ENCODE measurements at places on chromosomes 3 and 15.

DNA sequence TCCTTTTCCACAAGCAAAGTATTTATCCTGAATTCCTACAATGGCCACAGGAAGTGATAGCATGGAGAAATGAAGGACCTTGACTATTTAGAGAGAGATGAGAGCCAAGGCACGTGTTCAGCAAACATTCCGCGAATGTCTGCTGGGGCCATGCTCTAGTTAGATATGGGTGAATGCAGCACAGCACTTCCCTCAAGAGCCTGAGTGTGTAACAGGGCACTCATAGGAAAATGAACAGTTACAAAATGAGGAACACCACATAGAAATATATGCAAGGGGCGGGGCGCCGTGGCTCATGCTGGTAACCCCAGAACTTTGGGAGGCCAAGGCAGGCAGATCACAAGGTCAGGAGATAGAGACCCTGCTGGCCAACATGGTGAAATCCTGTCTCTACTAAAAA lies 406.9 kb downstream of the NR2F2 start:
- DNase-seq = peak; percentile 90

DNA sequence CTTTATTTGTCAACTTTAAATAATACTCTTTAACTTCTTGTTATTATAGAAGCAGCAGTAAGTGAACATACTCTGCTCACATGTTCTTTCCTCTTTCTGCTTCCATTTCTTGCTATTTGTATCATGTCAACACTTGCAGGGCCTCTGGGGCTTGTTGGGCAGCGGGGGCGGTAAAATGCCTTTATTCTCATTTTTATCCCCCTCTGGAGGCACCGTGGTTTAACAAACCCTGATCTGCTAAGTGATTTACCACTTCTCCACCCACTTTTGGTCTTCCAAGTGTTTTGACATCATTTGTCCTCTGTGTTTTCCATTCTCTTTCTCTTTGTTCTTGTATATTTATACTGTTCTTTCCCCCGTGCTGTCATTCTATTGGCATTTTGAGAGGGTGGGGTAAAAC lies 33.9 kb downstream of the SCN10A start:
- DNase-seq = no peak

DNA sequence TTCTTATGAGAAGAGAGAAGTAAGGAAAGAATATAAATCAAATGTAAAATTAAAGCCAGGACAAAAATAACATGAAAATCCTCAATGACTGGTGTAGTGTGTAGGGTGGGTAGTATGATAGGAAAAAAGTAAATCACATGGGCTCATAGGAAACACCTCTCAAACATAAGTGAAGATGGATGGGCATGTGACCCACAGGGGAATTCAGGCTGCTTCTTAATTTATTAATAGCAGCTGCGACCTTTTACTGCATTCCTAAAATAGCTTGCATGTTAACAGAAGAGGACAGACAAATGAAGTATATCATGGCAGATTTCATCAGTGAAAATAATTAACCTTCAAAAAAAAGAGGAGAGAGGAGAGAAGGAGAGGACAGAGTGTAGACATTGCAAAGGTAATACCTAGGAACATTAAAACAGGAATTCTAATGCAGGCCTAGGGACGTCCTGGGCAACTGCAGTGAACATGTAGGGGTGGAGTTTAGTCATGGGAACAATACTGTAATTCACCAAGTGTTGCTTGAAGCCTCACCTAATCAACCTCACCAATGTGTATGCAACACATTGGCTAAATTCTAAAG lies 132.9 kb downstream of the KCNMB2 start:
- DNase-seq = no peak

DNA sequence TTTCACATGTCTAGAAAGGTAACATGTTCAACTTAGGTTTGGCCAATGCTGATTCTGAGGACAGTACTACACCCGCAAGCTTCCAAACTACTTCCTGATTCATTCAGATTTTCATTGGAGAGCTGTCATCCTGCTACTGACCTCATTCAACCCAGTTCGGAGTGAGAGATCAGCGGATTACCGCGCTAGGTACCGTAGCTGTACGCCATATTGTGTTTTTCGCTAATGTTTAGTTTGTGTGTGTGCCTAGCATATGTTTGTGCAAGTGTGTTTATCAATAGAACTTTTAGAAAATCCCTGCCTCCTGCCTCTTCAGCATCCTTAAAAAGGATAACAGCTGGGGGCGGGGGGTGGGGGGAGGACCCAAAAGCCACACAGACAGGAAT lies 1.1 kb downstream of the ZBTB20 start:
- peak; percentile 40 for DNase-seq

- DNase-seq = no peak
These were observed 8.5 kb downstream of the CKMT1A start for GRCh38 chr15:43702174-43702573.

GRCh38 chr15:101614001-101614585 lies 38.1 kb downstream of the TM2D3 start:
- no peak for DNase-seq

DNA sequence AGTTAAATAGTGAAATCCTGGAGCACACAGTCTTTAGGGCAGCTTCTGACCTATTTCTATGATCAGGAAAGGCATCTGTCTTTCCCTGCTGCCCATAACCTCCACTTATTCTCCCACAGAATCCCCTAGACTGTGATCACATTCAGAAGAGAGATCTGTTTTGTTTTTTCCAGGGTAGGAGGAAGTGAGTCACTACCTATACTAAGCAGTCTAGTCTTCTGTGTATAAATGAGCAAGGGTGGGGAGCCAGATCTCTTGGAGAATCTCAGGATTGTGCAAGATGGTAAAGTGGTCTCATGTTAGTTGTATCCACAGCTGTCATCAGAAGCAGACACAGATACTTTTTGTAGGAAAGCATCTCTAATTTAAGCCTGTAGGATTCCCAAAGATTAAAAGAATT lies 11.8 kb upstream of the FBXO22 start:
- DNase-seq = peak; percentile 82

DNA sequence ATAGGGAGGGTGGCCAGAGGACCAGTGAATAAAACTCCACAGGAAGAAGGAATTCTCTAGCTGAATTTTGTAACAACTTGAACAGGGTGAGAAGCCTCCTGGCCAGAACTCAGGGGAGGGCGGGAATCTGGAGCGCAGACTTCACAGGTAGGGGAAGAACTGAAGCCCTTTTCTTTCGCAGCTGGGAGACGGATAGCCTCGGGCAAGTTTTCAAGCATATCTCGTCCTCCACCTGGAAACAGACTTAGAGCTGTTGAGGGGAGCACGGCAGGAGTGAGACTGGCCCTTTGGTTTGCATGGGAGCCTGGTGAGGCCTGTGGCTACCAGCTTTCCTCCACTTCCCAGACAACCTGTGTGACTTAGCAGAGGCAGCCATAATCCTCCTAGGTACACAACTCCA lies 10.9 kb upstream of the RPL39L start:
- DNase-seq = no peak

GRCh38 chr3:69240651-69241568 lies 118.5 kb upstream of the LMOD3 start:
- peak; percentile 10 for DNase-seq

DNA sequence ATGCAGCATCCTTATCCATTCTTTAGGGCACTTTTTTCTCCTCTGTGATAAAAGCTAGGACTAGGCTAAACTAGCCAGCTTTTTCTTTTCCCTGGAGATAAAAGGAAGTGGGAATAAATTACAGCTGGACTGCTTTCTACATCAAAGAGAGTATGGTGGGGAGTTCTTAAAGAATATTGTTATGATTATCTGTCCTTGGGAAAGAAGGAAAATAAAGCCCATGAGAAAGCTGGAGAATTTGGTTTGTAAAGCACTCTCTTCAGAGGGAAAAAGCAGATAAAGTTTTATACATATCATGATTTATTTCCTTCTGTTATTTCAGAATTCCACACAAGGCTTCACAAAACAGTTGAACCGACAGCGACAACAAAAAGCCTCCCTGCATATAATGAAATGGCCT lies 923.0 kb downstream of the DIPK2A start:
- no peak for DNase-seq

DNA sequence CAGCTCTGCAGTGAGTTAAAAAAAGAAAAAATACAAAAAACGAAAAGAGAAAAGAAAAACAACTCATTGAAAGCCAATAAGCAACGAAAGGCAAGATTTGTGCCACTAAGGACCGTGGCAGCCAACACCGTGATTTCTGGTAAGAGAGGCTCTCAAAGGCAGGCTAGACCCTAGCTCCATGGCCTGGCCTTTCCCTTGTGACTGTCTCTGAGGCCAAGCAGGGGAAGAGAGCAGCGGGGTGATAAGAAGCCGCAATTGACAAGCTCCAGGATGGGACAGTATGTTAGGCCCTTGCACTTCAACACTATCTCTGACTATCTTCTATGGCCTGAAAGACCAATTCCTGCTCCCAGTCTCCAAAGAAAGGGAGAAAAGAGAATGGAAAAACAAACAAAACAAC lies 12.4 kb downstream of the APOD start:
- no peak for DNase-seq

DNA sequence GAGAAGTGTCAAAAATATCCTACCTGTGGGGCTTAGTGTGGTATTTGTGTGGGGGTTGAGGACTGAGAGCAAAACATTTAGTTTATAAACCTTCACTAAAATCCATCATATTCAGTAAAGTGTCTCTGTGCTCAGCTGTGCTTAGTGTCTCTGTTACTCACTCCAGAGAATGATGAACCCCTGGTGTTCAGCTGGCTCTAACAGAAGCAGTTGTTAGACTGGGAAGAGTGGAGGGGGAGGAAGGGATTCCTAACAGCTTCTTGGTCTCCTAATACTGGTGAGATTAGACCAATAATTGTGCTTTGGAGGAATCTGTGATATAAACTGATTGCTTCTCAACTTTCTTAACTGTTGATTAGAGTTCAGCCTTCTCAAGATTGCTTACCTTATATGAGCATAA lies 1123.5 kb downstream of the ROBO2 start:
- DNase-seq = no peak

GRCh38 chr3:153349108-153349499 lies 187.1 kb downstream of the RAP2B start:
- DNase-seq = peak; percentile 60

Measured in MV-4-11 (cell line).